ENCODE measurements at places on chromosomes 2 and 18.

DNA sequence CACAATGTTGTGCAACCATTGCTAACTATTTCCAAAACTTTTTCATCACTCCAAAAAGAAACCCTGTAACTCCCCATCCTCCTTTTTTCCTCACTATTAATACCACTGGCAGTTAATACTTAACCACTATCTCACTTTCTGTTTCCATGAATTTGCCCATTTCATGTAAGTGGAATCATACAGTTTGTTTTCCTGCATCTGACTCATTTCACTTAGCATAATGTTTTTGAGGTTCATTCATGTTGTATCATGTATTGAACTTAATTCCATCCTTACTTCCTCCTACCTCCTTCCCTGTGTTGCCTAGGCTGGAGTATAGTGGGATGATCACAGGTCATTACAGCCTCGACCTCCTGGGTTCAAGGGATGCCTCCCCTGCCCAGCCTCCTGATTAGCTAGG, 68.3 kb downstream of the FAM117B start:
- no peak for DNase-seq

- no peak for DNase-seq
Measured at GRCh38 chr2:184692141-184692734, 93.9 kb downstream of the ZNF804A start.

DNA sequence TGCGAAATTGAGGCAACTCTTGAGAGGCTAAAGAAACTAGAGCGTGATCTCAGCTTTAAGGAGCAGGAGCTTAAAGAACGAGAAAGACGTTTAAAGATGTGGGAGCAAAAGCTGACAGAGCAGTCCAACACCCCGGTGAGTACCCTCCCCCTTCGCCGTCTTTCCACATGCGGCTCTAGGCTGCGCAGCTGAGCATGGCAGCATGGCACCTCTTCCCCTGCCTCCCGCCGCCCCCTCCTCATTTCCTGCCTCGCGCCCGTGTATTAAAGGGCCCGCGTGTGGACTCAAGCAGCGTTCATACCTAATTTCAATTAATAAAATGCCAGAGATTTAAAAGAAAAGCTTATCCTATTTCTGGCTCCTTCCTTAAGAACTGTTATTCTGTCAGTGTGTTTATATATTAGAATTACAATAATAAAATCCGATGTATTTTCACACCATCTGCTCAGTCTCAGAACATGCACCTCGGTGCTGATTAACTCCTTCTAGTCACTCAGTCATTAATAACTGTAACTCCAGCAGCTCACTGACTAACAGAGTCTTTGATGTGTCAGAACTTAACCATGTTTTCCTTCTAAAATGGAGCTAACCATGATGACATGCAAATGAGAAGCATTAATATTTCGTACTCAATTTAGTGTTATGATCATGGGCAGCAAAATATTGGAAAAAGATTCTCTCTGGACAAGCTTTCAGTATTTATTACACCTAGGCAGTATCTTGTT, 137.4 kb upstream of the CDCA7 start:
- DNase-seq: no peak

DNA sequence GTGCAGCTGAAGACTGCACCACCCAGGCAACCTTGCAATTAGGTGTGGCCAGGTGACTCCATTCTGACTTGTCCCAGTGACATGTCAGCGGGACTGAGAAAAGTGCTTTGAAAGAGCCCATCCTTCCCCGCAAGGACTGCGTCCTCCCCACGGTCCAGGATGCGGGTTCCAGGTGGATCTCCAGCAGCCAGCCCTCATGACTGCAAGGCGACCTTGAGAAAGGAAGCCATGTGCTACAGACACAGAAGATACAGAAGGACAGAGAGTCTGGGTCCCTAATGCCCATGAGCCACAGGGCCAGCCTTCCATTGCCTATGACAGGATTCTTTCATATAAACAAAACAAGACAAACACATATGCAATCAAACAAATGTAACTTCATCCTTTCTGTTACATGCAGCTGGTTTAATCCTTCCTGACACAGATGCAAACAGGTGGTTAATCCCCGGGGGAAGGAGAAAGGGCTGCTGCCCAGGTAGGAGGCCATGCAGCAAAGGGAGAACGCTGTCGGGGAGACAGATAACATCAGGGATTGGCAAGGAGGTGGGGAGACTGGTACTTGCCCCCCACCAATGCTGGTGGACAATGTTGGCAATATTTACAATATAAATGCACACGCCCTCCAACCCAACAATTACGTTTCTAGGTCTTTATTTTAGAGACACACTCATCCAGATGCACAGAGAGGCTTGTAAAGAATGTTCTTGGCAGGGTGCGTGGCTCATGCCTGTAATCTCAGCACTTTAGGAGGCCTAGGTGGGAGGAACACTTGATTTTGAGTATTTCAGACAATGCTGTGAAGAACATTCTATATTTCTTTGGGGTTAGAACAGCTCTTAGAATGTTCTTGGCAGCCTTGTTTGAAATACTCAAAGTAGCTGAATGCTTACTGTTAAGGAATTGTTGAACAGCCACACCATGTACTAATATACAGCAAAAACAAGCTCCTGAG, 64.8 kb downstream of the NCAPH start:
- DNase-seq: no peak

GRCh38 chr18:78972385-78972918, 7.2 kb upstream of the SALL3 start:
- DNase-seq: no peak

- no peak for DNase-seq
Measured at GRCh38 chr18:70732188-70732587, 443.3 kb downstream of the SOCS6 start.

DNA sequence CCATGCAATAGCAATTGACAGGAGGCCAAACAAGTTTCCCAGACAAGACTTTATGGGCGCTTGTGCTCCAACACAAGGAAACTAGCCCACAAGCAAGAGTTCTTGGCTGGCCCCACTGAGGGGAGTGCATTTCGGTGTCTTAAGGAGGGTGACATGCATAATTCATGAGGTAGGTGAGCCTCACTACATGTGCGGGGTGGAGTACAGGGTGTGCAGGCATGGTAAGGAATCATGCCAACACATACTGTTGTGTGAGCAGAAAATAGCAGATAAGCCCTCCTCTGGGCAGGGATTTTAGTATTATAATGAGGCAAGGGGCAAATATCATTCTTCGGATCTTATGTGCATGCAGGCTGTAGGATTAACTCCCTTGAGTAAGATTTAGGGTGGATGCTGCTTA, 78.7 kb upstream of the SLC1A4 start:
- no peak for DNase-seq

- no peak for DNase-seq
Measured at GRCh38 chr2:152548996-152549395, 168.3 kb downstream of the PRPF40A start.

GRCh38 chr2:38056216-38056615, 19.7 kb downstream of the CYP1B1 start:
- no peak for DNase-seq

DNA sequence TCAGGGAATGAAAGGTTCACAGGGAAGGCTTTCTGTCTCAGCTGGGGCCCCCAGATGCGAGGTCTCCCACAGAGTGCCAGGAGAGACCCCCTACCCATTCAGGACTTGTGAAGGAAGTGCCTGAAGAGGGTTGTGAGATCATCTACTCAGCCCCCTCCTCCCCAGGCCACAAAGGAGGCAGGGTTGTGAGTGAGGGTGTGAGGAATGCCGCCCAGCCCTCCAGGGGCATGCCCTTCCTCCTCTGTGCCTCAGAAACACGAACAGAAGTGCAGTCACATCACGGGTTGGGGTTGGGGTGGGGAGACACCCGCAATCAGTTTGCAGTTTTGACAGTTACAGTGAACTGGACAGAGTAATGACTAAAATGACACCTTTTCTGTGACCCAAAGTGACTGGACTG, 5.0 kb downstream of the MAL start:
- DNase-seq: no peak

DNA sequence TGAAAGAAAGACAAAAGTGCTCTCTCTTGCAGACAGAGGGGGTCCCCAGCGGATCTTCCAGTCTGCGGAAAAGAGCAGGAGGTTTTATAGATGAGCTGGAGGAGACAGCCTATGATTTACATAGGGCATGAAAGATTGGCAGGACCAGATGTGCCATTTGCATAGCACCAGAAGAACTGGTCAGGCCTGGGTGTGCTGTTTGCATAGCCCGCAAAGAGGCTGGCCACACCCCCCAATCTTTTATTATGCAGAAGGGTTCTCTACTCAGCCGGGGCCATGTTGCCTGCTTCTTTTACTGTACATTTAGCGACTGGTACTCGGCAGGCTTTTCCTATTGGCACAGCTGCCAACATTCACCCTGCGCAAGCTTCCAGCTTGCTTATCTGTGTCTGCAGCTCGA, 317.6 kb downstream of the GALR1 start:
- DNase-seq: no peak

- DNase-seq: no peak
Measured at GRCh38 chr18:60555625-60556024, 183.1 kb upstream of the MC4R start.

DNA sequence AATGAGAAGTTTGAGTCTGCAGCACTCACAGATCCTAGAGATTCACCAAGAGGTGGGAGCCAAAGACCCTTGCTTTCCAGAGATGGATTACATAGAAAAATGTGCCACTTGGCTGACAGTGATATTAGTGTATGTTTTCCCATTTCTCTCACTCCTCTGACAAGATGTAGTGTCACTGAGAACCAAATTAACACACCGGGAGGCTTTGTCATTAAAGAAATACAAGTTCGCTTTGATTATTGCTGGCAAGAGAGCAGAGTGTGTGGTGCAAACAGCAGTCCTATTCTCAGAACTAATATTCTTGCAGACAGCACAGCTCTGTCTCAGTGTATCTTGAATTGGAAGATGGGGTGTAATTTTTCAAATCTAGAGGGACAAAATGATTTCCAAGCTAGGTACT, 171.6 kb upstream of the SETBP1 start:
- DNase-seq: no peak

GRCh38 chr2:148614322-148615049, 30.1 kb upstream of the EPC2 start:
- DNase-seq: peak; percentile 88

- no peak for DNase-seq
Measured at GRCh38 chr2:220353897-220354296, 726.5 kb downstream of the SLC4A3 start.

DNA sequence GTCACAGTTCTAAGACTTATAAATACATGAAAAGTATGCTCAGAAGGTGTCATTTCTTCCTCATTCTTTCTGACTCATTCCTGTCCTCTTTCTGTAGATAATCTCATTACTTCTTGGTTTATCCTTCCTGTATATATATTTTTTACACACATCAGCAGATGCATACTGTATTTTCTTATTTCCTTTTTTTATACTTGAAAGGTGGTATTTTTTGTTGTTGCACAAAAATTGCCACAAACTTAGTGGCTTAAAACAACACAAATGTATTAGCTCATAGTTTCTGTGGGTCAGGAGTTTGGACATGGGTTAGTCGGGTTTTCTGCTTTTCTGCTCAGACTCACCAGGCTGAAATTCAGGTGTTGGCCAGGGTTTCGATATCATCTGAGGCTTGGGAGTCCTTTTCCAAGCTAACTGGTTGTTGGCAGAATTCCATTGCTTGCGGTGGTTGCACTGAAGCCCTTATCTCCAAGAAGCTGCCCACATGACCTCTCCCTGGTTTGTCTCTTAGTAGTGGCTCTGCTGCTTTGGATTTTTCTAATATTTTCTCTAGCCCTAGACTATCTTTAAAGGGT, 162.6 kb downstream of the FMNL2 start:
- peak; percentile 67 for DNase-seq

GRCh38 chr18:33757037-33757436, 179.0 kb downstream of the ASXL3 start:
- DNase-seq: no peak

- no peak for DNase-seq
Measured at GRCh38 chr2:178512484-178512883, 32.2 kb downstream of the PLEKHA3 start.

DNA sequence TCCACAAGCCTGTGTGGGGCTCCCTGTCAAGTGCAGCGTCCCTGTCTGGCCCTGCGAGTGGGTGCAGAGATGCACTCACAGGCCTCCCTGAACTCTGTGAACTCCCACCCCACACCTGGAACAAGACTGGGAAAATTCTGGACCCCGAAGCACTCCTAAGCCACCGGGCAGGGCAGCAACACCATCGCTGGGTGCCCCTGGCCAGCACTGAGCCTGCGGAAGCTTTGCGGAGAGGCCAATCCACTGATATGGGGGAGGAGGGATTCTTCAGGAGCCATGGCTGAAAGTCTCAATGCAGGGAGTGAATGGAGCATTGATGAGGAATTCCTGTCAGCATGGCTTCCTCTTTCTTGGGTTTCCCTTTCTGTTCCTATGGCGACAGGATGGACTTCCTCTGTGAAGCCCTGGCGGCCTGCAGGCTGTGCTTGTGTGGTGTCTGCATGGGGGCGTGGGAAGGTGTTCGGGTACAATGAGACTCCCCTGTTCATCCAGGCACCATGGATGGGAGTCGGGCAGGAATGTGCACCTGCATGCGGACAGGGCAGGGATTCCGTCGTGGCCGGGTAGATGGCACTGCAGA, 15.1 kb downstream of the TRIB2 start:
- DNase-seq: peak; percentile 71

DNA sequence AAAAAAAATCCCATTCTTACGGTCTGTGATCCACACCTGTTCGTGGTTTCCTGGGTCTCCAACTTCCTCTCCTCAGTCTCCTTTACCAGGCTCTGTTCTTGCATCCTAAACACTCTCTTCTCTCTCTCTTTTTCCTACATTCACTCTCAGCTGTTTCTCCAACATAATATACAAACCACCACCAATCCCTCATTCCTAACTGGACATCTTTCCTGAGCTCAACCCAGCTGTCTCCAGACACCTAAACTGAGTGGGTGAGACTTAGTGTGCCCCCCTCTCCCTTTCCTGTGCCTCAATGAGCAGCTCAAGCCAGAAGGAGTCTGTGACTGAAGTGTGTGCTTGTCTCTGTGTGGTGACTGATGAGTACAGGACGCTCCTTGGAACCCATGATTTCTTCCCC, 59.4 kb downstream of the LIPG start:
- DNase-seq: no peak

- no peak for DNase-seq
Measured at GRCh38 chr18:555705-556457, 24.3 kb upstream of the CETN1 start.

DNA sequence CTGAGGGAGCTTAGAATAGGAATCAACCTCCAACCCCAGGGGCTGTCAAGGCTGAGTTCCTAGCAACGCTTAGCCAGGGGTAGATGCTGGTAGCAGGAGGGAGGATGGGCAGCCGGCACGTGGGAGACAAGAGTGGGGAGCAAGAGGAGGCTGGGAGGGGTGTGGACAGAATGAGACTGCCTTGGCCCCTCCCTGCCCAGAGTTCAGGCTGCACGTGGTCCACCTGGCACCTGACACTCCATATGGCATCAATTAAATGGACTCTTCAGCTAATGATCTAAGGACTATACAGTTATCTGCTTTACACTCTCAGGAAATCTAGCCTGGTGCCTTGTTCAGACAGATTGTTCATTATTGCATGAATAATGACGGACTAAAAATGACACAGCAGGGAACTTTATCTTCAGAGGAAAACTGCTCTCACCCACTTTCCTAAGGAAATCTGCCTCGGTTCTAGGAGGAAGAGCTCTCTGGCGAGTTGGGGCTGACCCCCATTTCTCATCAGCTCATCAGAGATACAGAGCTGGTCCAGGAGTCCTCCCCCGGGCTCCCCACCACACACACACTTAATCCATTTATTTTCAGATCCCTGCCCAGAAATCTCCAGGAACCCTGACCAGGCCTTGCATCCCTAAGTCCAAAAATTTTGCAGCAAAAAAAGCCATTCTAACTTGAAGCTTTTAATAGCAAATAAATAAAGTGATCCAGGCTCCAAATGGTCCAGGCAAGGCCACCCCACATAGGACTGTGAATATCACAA, 102.1 kb upstream of the CDC42EP3 start:
- no peak for DNase-seq
